ENCODE measurements at places on chromosomes 11 and 22. TPM values are rescaled to one million over a fixed set of nuclear protein-coding genes. Genes with fewer than 3 reads are reported as not detected.

DNA sequence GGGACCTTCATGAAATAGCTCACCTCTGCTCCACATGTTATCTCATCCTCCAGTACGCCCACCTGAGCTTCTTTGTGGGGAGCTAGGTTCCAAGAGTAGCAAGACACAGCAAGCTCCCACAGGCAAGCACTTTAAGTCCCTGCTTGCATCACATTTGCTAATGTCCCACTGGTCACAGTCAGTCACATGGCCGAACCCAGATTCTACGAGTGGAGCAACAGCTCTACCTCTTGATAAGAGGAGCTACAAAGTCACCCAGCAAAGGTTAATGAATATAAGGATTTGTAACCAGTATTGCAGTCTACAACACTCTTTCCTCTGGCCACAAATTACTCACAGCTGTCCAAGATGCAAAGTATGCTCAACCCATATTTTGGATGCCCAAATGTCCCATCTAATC, 15.2 kb upstream of the MS4A15 start:
- no peak for DNase-seq

The OSBP2 gene
- 1.1 TPM for total RNA-seq

DNA sequence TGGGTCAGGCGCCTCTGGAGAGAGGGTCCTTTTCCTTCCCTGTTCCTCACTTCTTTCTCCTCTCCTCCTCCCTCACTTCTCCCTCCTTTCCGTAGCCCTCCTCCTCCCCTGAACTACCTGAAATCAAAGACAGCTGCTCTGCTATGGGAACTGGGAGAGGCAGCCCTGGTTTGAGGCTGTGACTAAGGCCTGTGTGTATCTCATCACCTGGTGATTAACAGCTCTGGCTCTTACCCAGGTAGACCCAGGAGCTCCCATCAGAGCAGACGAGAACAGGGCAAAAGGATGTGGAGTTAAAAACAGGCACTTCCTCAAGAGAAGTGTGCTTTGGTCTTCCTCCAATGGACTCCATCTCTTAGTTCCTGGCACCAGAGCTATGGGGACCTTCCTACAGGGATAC, 5.8 kb downstream of the ISX start:
- no peak for DNase-seq

DNA sequence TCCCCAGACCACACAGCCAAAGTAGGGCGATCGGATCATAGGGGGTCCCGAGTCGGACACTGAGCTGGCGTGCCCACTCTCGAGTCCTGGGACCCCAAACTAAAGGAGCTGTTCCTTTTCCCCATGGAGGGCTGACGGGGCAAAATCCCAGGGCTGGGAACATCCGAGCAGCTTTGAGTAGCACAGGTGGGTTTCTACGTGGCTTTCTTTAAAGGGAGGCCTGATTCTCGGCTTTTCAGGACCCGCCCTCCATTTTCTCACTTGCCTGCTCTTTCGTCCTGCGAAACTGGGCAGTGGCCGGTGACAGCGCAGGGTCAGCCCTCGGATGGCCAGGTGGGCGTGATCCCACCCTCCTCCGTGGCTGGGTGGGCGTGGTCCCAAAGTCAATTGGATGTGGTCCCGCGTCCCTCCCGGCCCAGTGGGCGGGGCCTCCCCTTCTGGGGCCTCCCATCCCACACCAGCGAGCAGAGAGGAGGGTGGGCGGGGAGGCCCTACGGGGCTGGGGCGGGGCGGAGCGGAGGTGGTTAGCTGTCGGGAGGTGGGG, 17.5 kb upstream of the TXNRD2 start:
- DNase-seq, result peak; percentile 85

DNA sequence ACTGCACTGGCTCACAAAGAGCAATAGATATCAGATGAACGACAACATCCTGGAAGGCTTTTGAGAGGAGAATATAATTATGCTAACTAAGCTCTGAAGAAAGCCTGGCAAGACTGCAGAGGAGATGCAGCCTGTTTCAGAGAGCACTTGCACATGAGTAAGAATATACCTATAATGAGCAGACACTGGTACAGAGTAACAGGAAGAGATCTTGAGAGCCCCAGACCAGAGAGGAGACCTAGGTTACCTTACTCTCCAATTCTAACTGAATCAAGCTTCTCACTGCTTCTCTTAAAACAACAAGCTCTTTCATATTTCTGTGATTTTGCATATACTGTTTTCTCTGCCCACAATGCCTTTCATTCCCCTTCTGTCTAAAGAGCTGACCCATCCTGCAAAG, 66.5 kb downstream of the FAM168A start:
- DNase-seq, result no peak

GRCh38 chr11:134978388-134979088, 566.5 kb upstream of the B3GAT1 start:
- DNase-seq, result peak; percentile 55

DNA sequence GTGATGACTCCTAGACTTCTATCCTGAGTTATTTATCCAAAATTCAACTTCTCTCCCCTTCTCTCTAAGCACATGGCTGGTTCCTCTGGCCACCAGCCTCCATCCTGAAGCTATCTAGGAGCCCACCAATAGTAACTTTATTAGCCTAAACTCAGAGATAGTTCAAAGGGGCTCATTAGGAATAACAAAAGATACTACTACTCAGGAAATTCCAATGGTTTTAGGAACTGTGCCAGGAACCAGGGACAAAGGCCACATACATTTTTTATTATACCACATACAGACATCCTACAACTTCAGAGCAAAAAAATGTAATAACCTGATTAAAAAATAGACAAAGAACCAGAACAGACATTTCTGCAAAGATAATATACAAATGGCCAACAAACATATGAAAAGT, 27.9 kb downstream of the SLC25A17 start:
- no peak for DNase-seq

The USP2 gene
- 3.0 TPM for total RNA-seq

- DNase-seq, result no peak
These were observed 48.8 kb downstream of the SMCO4 start for GRCh38 chr11:93494357-93494756.

DNA sequence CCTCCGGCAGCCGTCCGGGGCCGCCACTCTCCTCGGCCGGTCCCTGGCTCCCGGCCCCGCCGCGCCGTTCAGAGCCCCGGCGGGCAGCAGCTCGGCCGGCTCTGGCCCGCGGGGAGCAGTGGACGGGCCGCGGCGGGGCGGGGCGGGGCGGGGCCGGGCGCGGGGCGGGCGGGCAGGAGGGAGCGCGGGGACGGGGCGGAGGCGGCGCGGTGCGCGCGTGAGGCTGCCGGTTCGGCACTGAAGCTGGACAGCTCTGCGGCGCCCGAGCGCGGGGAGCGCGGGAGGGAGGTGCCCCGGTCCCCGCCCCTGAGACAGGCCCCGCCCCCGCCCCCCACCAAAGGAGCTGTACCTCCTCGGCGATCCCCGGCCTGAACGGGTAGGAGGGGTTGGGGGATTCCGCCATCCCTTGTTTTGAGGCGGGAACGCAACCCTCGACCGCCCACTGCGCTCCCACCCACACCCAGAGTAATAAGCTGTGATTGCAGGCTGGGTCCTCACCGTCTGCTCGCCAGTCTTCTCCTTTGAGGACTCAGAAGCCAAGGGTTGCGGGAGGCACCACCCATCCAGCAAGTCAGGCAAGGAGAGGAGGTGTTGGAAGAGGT, at the start of gene DRD2:
Gene DRD2 (minus strand): TSS at position 239 of the 602 bp plus-strand sequence. CDS start 50,747 bp downstream, outside the sequence.
- no peak for DNase-seq

GRCh38 chr11:65438257-65439151, 15.9 kb downstream of the NEAT1 start:
- no peak for DNase-seq

- no peak for DNase-seq
These were observed 54.0 kb downstream of the KCNQ1OT1 start for GRCh38 chr11:2645779-2646118.

GRCh38 chr11:68840661-68841653, 759 bp downstream of the CPT1A start:
- DNase-seq, result peak; percentile 88

The C22orf23 gene
- not detected for total RNA-seq

GRCh38 chr11:115891581-115891980, 387.4 kb upstream of the CADM1 start:
- no peak for DNase-seq

The DDTL gene
- 1.0 TPM for total RNA-seq

The OR2D2 gene
- total RNA-seq, result not detected

- peak; percentile 45 for DNase-seq
These were observed 10.8 kb downstream of the DUSP8 start for GRCh38 chr11:1561266-1561665.

- peak; percentile 90 for DNase-seq
These were observed 17.0 kb downstream of the P2RY6 start for GRCh38 chr11:73288873-73289707.
